ENCODE measurements at places on chromosomes 3 and 15. TPM values are rescaled to one million over a fixed set of nuclear protein-coding genes. Genes with fewer than 3 reads are reported as not detected.

Gene GALNT15
- 113 TPM for total RNA-seq

Gene MME
- 13.9 TPM for total RNA-seq

Gene RLBP1
- not detected for total RNA-seq

Gene ISLR2
- not detected for total RNA-seq

Gene GOLGA6D
- under 0.01 TPM for total RNA-seq

Gene KNG1
- total RNA-seq: not detected

Gene FILIP1L
- 104 TPM for total RNA-seq

Gene RASGRP1
- total RNA-seq: 0.57 TPM
